Cardiac muscle cell (in vitro differentiated cells and primary cell): ENCODE measurements at places on chromosomes 6 and 20. TPM values are rescaled to one million over a fixed set of nuclear protein-coding genes. Genes with fewer than 3 reads are reported as not detected.

HLA-F gene
- 0.29 and 0.84 TPM in 2 replicates for polyA plus RNA-seq

KIAA1586 gene
- 14.4 and 16.6 TPM in 2 replicates for polyA plus RNA-seq

DSN1 gene
- 12.4 and 18.6 TPM in 2 replicates for polyA plus RNA-seq

TSBP1 gene
- not detected in 2 replicates for polyA plus RNA-seq
